ENCODE measurements at places on chromosomes 5 and 9.

DNA sequence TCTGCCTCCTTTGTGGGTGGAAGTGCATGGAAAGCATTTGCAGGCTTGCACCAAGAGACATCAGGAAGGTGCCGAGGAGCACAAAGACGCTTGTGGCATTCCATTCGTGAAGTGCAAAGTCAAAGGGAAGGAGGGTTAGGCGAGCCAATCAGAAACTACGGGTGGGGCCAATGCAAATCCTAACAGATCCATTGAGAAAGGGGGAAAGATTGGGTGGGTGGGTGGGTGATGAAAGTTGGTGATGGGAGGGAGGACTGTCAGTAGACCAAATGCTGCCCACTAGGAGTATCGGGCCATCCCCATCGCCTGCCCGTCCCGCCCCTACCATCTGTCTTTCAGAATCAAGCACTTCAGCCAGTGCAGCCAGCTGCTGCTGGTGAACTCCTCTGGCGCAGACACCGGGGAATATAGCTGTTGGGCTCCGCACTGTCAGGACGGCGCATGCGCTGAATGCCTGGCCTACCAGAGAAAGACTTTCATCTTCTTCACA, 17.1 kb upstream of the ANXA6 start:
- no peak for DNase-seq

DNA sequence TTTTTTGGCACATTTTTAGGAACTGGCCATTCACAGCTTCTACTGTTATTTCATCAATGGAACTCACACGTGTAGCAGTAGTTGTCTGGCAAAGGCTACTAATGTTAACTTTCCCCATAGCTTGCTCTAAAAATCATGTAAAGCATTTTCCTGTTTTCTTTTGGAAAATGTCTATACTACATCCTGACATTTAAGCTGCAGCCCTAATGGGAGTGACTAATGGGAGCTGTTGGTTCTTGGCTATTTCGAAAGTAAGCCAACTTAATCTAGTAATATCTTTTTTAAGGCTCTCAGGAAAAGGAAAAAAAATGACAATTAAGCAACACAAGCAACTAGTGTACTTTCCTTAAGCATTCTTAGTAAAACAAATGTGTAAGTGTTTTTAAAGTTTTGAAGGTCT, 169.2 kb downstream of the SLC12A2 start:
- no peak for DNase-seq

GRCh38 chr5:670396-671270, 22.5 kb downstream of the TPPP start:
- DNase-seq = no peak

DNA sequence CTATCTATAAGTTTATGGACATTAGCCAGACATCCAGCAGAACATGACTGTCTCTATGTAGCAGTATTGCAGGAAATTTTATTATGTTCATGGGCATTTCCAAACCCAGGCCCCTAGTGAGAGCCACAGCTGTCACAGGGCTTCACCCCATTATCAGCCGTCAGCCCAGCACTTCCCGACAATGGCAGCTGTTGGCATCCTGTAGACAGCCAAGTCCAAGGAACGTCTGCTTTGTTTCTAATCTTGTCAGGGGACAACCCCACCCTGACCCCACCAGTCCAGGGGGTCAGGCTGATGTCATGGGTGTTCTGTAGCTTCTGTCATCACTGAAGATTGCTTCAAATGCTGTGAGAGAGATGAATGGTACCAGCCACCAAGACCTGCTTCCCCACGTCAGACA, 565.3 kb upstream of the BRINP1 start:
- DNase-seq = no peak

DNA sequence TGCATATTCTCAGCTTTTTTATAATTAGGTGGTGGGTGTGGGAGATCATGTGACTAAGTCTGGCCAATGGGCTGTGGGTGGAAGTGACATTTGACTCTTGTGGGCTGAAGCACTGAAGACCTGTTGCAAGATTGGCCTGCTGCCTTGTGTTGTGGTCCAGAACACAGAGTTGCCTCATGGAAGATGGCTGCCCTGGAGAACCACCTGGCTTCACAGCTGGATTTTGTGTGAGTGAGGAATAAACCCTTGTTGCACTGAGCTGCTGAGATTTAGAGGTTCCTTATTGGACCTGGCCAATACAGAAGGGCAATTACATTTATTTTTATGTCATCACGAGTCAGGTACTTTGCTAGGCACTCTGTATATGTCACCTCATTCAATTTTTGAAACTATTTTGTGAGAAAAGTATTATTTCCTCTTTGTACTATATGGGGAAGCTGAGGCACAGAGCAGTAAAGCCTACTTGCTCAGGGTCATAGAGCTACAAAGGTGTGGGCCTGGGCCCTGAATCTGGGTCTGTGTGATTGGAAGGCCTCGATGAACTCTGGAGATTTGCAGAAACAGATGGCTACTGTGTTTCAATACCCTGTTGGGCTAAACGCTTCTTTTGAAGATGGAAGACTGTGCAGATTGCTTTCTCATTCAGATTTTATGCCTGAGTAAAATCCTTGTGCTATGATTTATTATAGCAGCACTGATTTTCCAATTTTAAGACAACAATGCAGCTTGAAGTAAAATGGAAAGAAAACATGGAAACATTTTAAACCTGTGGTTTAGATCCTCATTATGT, 71.2 kb upstream of the TBC1D2 start:
- DNase-seq = no peak

DNA sequence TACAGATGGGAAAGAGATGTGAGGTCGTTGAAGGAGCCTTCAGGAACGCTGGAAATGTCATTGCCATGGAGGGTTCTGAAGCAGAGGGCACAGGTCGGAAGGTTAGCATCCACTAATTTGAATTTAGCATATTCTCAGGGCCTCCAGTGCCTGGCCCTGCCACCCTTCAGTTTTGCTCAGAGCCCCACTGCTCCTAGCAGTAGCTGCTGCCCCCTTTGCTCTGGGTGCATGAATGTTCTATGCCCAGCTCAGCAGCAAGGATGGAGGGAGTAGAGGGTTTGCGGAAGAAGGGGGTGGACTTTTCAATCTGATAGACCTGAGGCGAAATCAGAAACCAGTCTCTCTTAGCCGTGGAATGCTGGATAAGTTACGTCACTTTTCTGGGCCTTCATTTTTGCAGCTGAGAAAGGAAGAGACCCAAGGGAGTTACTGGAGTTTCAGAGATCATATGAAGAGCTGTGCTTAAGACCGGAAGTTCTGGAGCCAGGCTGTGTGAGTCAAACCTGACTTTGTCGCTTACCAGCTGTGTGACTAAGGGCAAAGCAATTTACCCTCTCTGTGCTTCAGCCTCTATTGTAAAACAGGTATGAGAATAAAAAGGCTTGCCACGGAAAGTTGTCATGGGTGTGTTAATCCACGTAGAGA, 133.2 kb upstream of the PANK3 start:
- DNase-seq = no peak

GRCh38 chr9:96603305-96604003, 16.2 kb downstream of the CDC14B start:
- no peak for DNase-seq

- DNase-seq = no peak
These were observed 79.6 kb downstream of the ADAMTS2 start for GRCh38 chr5:179265514-179266290.

- peak; percentile 68 for DNase-seq
These were observed 100.0 kb upstream of the IL6ST start for GRCh38 chr5:56094579-56095361.

DNA sequence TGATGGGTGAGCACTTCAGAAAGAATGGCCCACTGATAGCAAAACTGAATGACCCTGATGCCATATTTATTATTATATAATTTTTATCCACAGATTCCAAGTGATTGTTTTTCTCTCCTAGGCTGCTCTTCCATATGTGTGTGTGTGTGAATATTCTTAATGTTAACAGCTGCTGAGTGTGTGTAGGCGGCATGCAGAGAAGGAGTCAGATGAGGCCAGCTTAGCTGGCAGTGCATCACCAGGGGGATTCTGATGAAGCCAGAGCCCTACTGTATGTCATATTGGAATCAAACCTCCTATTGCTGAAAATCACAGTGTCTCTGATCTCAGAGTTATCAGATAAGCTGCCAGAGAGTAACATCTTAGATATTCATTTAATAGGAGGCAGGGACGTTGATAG, 177.1 kb downstream of the DMAC1 start:
- no peak for DNase-seq

DNA sequence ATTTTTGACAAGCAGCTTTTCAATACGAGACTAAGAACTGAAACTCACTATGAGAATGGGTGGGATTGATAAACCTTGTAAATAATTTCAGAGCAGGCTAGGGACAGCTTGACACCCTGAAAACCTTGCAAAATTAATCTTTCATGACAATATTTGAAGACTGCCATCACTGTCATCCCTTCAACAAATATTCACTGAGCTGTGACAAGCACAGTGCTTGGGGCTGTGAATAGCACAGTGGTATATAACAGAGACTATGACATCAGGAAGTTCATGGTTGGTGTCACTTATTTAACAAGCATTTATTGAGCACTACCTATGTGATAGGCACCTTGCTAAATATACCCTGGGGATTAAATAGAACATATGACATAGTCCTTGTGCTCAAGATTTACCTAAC, 741.0 kb upstream of the RIOK2 start:
- no peak for DNase-seq

GRCh38 chr5:82364497-82364896, 86.3 kb upstream of the RPS23 start:
- no peak for DNase-seq

GRCh38 chr9:69074801-69075200, 39.2 kb downstream of the FXN start:
- DNase-seq = no peak

DNA sequence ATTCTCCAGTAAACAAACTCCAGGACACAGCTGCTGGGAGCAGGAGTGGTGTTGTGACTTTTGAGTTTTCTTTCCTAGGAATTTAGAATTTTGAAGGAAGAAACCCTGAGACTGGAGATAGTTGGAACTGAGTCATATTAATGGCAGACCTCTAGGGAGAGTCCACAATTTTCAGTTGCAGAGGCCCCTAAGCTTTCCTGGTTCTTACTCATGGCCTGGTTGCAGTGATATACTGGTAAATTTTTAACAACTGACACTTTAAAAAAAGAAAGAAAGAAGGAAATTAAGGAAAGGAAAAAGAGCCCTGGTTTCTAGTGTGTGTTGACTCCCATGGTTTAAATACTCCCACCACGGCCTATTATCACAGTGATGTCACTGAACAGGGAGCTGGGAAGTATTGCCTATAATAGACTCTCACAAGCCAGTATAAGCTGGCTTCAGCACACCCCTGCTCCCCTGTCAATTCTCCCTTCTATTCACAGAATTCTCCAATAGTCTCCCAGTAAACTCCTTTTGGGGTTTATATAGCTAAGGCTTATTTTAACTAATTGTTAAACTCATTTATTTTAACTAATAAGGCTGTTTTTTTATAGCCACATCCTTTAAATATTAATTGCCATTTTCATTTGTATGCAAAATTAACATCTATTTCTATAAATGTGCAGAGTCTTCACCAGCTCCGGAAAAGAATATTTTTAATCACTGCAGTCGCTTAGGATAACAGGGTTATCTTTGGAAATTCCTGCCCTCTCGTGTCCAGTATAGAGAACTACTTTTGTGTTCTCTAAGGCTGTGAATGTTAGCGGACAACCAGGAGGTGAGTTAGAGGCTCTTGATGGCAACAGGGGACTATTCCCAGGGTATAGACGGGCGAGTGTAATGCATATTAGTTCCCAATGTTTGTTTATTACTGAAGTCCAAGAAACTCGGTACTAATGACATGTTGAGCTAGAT, 59.7 kb downstream of the GGTA1 start:
- DNase-seq = no peak

DNA sequence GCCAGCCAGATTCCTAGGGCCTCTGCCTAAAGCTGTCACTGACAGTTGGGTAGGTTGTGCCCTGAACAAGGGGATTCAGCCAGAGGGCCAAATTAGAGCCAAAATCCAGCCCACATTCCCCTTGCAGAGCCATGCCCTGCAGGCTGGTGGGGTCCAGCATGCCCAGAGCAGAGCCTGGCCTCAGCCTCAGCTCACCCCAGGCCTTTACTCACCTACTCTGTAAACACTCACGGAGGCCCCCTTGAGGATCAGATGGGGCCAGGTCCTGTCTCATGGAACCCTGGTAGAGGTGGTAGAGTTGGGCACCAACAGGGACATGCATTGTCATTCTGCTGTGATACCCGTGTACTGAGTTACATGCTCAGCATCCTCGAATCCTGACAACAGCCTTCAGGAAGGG, 74.9 kb downstream of the LMX1B start:
- DNase-seq = no peak

- DNase-seq = no peak
These were observed 101.6 kb upstream of the FSD1L start for GRCh38 chr9:105346273-105346672.

- no peak for DNase-seq
These were observed 200.7 kb downstream of the SLC12A2 start for GRCh38 chr5:128284236-128284635.
